Stimulated activated CD8-positive, alpha-beta memory T cell treated with anti-CD3 and anti-CD28 coated beads, Interleukin-4, amount 100 ng/mL, for 48 hours (primary cell): ENCODE measurements at places on chromosomes 4 and X.

DNA sequence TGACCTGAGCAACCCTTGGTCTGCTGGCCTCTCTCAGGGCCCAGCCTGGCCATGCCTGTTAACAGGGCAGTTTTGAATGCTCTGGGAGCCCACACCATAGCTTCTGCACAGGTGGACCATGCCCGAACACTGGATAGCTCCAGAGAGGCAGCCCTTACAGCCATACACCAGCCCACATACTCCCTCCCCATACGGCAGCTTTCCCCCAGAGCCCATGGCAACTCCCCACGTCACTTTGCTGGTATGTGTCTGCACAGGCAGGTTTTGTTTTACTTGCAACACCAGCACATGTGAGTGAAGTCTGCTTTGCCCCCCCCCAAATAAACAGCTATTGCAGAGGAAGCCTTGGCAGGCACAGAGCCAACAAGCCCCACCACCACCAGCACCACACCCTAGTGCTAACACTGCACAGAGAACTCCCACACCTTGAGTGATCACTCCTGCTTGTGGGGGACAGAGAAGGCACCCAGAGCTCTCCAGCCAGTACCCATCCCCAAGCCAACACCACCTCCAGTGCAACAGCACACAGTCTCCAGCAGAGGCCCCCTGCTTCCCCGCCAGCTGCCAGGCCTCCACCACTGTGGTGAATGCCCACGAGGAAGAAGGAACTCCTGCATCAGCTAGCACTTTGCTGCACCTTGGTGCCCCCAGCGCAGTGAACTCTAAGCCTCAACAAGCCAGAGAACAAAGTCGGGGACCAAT lies 87.3 kb downstream of the STPG2 start:
- no peak for DNase-seq

GRCh38 chr4:139330283-139330682 lies 28.0 kb upstream of the NDUFC1 start:
- no peak for DNase-seq

DNA sequence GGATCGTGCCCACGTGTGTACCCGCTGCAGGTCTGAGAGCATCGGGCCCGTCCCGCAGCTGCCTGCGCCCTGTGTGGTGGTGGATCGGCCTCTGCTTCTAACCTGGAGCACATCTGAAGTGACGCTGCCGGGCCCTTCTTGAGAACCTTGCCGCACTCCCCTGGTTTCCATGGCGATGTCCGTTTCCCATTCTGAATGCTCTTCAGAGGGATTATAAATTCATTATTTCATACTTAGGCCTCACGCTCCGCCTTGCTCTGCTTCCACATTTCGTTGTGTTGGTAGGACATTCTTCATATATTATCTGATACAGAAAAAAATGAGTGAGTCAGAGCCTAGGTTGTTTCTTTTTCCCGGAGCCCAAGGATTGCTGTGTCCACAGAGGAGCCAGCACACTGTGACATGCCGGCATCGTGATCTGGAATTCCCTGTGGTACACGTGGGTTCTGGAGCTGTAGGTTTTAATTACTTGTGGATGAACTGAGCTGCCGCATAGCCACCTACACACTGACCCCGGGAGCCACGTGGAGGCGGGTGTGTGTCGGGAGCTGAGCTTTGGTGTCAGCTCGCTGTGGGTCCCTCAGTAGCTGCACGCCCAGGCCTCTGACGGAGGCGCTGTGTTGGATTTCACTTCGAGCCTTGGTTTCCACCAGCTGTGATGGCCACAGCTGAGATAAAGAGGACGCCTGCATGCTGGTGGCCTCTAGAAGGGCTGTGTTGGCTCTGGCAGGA lies 63.4 kb downstream of the PSAPL1 start:
- DNase-seq, result no peak

DNA sequence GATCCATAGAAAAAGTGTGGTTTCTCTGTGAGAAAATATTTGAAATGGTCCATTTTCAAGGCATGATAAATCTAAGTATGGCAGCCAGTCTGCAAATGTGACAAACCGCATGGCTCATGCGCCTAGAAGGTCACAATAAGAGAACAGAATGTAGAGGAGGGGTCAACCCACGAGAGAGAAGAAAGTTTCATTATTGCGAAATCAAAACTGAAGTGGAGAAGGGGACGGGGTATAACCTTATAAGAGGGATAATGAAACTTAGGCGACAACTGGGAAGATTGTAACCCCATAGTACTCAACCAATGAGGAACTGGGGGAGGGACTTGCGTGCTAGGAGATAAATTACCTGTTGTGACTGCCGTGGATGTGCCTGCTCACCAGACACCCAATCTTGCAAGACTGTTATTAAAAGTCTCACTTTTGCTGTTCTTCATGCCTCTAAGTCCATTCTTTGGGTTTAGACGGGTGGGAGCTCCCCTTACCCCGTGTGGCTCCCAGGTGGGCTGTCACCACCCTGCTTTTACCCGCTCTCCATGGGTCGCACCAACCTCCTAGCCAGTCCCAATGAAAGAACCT lies 21.3 kb upstream of the ZCCHC4 start:
- DNase-seq, result no peak

GRCh38 chrX:9670136-9670814 lies 95.4 kb downstream of the GPR143 start:
- no peak for DNase-seq

DNA sequence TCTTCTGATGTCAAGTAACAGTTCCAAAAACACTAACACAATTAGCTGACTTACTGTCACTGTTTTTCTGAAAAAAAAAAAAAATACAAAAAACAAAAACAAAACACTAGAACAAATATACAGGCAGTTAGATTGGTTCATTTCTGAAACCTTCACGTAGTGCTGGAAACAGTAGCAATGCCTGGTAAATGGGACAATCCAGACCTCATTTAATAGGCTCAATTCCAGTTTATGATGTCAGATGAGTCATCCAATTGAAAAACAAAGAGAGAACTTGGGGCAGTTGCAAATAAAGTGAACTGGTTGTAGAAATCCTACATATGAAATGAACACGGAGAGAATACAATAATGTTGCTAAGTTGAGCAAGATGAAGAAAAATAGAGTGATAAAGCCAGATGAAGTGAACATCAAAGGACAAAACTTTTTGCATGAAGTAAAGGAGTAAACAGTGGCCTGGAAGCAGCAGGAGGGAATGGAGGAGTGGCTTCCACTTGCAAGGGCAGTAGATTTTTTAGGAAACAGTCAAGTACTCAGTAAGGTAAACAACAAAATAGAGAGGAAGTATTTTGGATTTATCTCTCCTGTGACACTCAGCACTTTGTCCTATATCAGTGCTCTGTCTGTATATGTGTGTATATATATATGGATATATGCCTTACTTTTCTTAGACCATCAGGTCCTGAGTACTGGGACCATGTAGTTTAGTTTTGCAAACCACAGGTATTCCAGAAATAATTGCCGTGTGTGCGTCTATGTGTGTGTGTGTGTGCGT lies 39.3 kb upstream of the MAGEA10 start:
- no peak for DNase-seq

DNA sequence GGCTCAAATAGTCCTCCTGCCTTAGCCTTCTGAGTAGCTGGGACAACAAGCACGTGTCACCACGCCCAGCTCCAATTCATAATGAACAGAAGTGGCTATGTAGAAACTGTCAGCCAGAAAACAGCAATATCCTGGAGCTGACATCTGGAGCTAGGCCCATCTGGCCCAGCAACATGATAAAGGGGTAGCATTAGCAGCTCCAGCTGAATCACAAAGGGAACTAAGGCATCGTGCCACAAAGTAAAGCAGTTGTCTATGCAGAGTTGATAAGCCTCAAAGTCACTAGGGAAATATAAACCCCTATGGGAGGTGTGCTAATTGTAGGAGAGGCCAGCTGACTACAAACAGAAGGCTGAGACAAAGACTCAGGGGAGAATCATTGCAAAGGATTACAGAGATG lies 270.5 kb upstream of the GPC4 start:
- DNase-seq, result no peak

DNA sequence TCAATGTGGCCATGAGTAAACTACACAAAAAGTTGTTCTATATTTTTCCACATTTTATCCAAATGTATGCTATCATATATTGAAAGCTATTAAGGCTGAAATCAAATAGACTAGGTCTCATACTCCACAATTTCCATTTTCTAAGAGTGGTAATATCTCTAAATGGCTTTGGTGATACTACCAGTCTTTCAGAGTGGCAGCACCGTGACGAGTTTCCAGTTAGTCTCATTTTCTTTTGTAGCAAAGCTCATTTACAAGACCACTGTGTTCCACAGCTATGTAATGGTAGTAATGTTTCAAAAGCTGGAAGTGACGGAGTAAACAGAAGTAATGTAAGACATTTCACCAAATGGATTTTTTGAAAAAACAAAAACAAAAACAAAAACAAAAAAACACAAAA lies 228.2 kb downstream of the PPP3CA start:
- no peak for DNase-seq

DNA sequence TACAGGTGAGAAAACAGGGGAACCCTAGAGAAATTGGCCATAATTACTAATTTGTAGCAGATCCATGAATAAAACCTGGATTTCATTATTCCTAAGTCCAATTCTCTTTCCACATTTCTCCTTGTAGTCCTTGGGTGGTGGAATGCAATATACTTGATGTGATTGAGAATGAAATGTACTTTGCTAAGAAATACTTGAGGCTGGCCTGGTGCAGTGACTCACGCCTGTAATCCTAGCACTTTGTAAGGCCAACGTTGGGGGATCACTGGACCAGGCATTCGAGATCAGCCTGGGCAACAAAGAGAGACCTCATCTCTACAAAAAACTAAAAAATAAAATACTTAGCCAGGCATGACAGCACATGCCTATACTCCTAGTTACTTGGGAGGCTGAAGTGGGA lies 15.9 kb downstream of the TMEM184C start:
- DNase-seq, result no peak

GRCh38 chr4:136484996-136485395 lies 1047.3 kb downstream of the PCDH18 start:
- DNase-seq, result no peak

GRCh38 chr4:186676531-186677161 lies 47.0 kb downstream of the FAT1 start:
- DNase-seq, result no peak

- DNase-seq, result no peak
These were observed 1716.3 kb downstream of the C4orf33 start for GRCh38 chr4:130812117-130812765.

DNA sequence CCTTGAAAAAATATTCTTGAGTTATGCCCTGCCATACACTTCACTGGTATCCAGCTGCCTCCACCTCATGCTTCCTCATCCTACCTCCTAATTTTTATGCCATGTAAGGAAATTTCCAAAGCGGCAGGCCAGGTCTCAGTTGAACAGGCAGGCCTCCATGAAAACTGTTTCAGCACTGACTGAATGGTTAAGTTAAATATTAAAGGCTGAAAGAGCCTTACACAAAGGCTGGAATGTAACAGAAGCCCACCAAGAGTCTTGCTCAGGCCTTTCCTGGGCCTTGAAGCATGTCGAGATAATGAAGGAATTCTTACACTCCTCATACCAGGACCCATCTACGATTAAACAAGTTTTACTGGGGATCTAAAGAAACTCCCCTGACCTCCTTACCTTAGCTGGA lies 359.6 kb upstream of the NOCT start:
- DNase-seq, result no peak
